ENCODE measurements at places on chromosomes 5 and 9.
A peak's percentile ranks its signal among the peaks of the same experiment; 100 is the strongest.

GRCh38 chr9:65400886-65401285 lies 115.9 kb upstream of the FOXD4L5 start:
- DNase-seq: no peak

DNA sequence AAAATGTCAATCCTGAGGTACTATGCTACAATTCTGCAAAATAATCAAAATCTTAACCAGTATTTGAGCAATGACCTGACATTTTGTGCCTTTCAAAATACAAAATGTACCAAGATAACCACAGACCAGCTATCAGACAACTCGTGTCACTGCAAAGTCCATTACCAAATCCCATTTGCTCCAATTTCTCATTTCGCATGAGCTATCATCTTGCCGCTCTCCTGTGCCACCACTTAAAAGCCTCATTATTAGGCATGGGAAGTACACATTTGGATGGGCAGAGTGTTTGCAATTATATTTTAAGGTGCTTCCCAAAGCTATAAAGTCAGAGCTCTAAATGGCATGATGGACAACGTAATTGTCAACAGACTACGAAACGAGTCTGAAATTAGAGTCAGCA lies 205.2 kb downstream of the AGTPBP1 start:
- no peak for DNase-seq

DNA sequence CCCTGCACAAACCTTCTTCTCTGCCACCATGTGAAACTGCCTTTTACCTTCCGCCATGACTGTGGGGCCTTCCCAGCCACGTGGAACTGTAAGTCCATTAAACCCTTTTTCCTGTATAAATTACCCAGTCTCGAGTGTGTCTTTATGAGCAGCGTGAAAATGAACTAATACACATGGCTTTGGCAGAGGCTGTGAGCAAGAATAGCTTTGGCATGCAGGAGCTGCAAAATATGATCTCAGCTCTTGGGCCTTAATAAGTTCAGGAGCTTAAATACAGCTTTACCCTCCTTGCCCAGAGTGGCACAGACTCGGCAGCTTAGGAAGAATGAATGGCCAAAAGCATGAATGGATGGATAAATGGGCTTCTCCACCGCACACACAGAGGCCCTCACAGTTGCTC lies 15.7 kb upstream of the SLC36A1 start:
- no peak for DNase-seq

DNA sequence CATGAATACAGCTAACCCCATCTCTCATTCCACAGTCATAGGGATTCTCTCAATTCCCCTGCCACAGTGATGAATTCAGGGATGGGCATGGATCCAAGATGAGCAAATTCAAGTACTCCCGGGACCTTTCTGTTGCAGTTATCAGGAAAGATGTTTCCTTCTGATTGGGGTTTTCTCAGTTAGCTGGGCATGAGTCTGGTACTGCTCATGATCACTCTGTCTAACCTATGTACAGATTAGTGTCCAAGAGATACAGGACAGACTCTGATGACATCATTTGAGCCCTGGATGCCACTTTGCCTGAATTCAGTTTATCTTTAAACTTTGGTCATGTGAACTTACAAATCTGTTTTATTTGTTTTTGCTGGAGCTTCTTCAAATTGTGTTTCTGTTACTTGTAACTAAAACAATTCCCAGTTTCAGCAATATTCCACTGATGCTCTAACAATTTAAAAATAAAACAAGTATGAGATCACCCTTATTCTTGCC lies 257.7 kb upstream of the KLF9 start:
- no peak for DNase-seq

DNA sequence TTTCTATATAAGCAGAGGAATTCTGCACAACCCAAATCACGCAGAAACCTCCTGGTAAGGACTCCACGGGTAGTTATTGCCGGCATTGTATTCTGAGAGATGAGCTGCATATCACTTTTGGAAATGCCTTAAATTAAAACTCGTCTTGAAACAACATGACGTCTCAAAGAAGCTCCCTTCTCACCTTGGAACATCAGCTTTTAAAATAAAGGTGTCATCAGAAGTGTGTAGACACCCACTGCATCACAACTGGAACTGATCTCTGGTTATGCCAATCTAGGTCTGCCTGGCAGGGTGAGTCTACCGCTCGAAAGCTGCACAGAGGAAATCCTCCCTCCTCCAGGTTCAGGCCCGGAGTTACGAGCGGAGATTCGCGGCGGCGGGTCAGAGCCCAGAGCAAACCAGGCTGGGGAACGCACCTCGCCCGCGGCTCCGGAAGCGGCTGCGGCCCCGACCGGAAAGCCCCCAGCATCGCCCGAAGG lies 974 bp upstream of the SLC12A2 start:
- DNase-seq: no peak

DNA sequence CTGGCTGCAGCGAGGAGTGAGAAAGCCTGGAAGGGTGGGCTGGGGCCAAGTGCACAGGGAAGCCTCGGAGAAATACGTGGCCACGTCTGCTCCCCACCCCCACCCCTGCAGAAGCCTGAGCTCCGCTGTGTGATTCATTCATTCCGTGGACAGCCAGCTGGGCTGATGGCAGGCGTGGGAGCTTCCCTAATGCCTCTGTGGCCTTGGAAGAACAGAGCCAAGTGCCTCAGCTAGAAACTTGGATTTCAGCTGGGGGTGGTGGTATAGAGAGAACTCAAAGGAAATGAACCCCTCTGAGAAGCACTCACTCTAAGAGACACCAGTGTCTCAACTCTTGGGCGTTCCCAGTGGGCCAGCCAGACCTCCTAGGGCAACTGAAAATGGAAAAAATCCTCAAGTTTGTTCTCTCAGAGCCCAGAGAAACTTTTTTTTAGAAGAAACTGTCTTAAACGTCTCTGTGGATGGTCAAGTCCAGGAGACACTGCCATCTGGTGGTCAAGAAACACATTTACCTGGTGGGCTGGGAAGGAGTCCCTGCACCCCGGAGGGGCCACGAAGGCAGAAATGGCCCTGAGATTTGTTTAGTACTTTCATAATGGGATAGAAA lies 18.0 kb downstream of the ATOX1 start:
- peak; percentile 87 for DNase-seq

GRCh38 chr5:171422495-171422894 lies 3.0 kb downstream of the FGF18 start:
- no peak for DNase-seq

- DNase-seq: no peak
Measured at GRCh38 chr5:169980418-169981053, at the start of gene INSYN2B. INSYN2B (minus strand) TSS chr5:169980495; CDS start chr5:169883898, 96,597 bp downstream.

- no peak for DNase-seq
Measured at GRCh38 chr5:162502780-162503179, 435.2 kb downstream of the GABRG2 start.

DNA sequence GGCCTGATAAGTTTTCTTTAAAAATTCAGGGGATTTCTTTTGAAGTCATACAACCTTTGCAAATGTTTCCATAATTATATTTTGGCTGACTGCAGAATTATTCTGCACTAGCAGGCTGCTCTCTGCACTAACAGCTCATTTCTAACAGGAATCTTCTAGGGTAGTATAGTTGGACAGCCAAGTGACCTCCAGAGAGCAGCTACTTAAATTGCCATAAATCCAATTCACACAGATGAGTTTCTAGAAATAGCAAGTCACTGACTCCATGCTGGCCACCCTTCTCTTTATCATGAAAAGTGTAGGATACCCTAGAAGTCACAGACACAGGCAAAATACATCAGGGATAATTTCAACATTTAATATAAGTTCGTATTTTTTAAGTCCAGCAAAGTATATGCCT lies 110.9 kb upstream of the TARS1 start:
- no peak for DNase-seq

DNA sequence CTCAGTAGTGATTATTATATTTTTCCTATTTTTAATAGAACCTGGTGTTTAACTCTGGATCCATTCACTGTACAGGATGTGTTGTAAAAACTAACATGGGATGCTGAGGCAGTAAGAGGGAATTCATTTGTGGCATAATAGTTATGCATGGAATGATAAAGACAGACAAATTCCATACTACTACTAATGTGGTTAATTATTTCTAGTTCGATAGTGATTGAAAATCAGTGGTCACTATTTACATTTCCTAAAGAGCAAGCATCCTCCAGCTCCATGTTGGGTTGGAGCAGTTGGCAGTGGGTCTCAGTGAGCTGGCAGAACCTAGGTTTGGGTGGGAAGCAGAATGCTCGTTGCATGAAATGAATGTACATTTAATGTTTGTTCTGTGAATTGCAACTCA lies 122.6 kb downstream of the SAXO1 start:
- no peak for DNase-seq

DNA sequence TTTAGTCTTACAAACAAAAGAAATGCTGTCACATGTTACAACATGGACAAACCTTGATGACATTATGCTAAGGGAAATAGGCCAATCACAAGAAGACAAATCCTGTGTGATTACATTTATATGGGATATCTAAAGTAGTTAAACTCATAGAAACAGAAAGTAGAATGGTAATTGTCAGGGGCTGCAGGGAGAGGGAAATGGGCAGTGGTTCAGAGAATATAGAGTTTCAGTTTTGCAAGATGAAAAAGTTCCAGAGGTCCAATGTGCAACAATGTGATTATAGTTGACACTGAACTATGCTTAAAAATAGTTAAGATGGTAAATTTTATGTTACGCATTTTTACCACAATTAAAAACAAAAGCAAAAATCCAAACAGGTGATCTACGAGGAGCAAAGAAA lies 265.5 kb downstream of the NDUFS4 start:
- DNase-seq: no peak

GRCh38 chr9:85202596-85202995 lies 533.1 kb downstream of the NTRK2 start:
- DNase-seq: no peak

GRCh38 chr5:180832638-180833068 lies 28.4 kb downstream of the ZFP62 start:
- no peak for DNase-seq

DNA sequence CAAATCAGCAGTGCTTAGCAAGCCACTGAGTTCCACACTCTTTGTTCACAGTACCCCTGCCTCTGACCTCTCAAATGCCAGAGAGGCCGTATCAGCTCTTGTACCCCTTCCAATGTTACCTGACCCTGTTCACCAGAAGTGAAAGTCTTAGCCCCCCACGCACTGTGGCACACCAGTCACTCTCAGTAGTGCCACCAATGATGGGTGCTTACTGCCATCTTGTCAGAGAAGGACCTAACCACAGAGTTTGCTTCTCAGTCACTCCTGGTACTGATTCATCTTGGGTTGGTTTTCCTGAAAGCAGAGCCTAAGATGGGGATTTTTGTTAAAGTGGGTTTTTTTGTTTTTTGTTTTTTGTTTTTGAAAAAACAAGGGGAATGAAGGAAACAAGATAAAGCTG lies 28.8 kb upstream of the PANK3 start:
- DNase-seq: no peak

GRCh38 chr5:107466233-107466769 lies 204.4 kb downstream of the EFNA5 start:
- no peak for DNase-seq

DNA sequence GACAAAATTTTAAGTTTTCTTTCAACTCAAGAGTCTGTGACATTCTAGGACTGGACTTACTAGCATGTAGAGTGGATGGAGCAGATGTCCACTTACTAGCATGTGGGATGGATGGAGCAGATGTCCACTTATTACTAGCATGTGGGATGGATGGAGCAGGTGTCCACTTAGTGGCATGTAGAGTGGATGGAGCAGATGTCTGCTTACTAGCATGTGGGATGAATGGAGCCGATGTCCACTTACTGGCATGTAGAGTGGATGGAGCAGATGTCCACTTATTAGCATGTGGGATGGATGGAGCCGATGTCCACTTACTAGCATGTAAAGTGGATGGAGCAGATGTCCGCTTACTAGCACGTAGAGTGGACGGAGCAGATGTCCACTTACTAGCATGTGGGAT lies 2.4 kb downstream of the SLC36A1 start:
- DNase-seq: no peak

DNA sequence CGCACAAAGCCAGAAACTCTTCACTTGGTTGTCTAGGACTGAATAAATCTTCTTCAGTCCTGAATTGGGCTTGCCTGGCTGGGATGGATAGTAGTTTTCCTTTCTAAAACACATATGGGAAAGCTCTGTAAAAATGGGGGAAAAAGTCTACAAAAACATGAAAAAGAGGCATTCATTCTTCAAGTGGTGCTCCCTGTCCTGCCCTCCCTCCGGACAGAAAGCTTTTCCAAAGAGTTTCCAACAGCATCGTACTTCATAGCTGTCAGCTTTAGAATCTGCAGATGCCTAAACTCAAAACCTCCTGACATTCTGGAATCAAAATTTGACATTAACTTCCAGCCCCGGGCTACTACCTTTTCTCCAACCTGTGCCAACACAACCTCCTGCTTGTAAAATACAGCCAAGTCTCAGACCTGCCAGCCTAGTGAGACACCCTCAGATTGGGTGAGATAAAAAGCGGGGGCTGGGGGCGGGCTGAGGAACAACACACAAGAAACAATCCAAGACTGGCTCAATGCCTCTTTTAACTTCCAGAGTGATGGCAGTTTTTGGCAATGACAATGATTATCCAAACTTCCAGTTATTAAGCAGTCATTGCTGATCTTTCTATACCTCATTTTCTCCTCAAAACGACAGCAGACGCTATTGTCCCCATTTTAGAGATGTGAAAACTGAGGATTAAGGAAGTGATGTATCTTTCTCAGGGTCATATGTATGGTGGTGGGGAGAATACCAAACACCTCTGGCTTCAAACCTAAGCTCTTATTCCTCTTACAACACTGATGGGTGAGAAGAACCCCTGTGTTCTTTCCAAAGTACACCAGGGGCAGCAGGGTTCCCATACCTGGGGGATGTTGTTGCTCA lies 1.3 kb downstream of the TNC start:
- DNase-seq: no peak

GRCh38 chr9:38228331-38229103 lies 159.5 kb upstream of the SHB start:
- no peak for DNase-seq

GRCh38 chr5:149831492-149831891 lies 101.4 kb downstream of the PPARGC1B start:
- no peak for DNase-seq

DNA sequence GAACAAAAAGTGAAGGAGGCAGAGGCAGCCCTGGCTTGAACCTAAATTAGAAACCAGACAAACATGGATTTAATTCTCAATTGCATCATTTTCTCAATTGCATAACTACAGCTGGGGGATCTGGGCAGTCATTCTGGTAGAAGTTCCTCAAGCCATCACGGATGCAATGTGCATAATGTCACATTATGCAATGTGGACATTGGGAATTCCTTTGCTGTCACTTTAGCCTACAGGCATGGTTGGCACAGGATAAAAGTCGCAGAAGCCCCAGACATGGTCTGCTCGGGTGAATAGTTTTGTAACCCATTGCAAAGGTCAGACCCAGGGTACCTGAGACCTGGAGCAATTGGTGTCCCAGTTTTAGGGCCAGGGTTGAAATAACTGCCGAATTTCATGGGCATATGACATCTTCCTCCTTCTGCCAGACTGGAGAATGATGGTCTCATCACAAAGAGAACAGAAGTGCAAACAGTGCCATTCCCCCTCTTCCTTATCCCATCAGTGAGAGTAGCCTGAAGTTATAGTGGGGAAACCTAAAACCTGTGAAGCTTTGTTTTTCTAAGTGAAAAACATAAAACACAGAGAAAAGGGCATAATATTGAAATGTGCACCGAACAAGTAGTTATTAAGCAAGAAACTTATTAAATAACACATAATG lies 290.8 kb downstream of the MSX2 start:
- DNase-seq: no peak

All from ascending aorta (tissue), 2 donors.